ENCODE measurements at places on chromosomes 4 and X.

DNA sequence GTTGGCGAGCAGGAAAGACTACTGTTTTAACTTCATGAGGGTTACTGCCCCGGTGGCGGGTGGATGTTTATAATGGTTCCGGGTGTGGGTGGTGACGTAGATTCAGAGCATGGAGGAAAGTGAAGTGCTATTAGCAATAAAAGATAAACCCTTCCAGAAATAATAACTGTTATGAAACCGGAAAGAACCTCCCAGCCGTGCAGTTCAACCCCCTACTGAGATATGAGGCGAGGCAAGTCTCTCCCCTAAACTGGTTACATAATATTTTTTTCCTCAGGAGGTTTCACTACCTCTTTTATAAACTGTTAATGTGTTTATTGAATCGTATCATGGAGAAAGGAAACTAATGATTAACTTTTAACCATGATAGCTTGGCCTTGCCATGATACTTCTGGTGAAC lies 33.9 kb upstream of the STIM2 start:
- DNase-seq: no peak

DNA sequence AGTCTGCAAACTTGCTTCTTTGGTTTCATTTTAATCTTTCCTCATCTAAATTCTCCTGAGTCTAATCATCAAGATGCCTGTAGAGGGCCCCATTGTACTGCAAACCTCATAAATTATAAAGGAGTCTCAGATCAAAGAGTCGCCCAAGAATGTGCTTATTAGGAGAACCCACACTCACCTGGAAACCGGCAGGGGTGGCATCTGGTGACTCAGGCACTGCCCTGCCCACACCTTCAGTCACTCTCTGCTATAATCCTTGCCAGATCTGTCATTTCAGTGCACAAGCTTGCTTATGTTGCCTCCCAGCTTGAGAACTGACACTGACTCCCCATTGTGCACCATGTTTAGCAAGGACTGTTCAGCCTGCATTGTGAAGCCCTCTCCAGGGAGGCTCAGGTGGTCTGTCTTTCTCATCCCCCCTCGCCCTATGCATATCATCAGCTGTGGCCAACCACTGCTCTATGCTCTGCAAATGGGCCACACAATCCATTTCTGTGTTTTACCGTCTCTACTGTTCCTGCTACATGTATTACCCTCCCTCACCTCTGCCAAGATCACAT lies 12.4 kb downstream of the EPGN start:
- DNase-seq: no peak

DNA sequence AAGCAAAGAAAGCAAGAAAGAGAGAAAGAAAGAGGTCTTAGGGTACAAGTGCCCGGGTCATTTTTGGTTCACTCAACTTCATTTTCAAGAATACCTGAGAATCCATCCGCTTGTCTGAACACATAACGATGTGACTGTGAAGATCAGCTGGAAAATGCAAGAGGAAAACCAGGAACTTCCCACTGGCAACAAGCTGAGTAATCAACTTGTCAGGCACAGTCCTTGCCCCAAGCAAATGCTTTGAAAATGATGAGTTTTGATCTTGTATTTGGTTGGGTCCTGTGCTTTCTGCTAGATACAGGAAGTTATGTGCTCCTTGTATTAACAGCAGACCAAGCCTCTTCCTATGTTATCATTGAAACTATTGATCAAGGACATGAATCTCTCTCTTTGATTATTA lies 239.1 kb downstream of the ASMT start:
- no peak for DNase-seq

GRCh38 chr4:67712000-67712625 lies 11.2 kb upstream of the UBA6 start:
- DNase-seq: no peak

DNA sequence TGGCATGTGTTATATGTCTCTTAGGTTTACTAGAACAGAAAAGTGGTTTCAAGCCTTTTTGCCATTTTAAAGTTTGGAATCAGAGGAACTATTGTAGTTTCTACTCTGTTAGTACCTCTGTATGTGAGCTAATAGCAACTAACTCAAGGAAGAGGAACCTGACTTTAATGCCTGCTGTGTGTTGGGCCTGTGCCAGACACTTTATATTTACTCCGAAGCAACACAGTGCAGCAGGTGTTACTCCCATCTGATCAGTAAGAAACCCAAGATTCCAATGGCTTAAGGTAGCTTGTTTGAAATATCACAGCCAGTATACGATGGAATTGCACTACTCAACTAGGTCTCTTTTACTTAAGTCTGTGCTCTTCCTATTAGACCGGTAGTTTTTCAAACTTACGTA lies 79.2 kb downstream of the USP9X start:
- no peak for DNase-seq

DNA sequence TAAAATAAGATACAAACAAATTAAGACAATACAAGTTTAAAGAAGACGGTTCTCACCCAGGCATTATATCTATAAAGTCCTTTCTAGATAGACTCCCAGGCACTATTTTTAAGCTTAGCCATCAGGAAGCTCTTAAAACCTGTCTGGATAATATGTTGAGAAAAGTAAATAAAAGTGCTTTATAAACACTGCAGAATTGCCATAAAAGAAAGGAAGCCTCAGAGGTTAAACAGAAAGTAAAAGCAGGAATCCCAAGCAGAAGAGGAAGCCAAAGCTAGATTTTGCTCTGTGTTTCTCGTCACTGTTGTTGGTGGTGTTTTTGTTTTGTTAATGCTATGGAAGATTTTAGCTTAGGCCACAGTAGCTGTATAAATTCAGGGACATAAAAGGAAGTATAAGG lies 1267.3 kb downstream of the PCDH19 start:
- DNase-seq: no peak

- DNase-seq: no peak
Measured at GRCh38 chr4:99642725-99643489, 14.7 kb downstream of the C4orf54 start.

- DNase-seq: no peak
Measured at GRCh38 chr4:189374176-189374575, 566.5 kb upstream of the FRG1 start.

- no peak for DNase-seq
Measured at GRCh38 chr4:18366892-18367291, 345.3 kb upstream of the LCORL start.

GRCh38 chr4:2829933-2830451 lies 13.7 kb upstream of the ADD1 start:
- DNase-seq: no peak

GRCh38 chrX:24025741-24026403 lies 1.1 kb downstream of the KLHL15 start:
- DNase-seq: no peak

- DNase-seq: no peak
Measured at GRCh38 chrX:78024349-78025059, 55.1 kb upstream of the PGAM4 start.

GRCh38 chr4:109588176-109588575 lies 28.1 kb downstream of the MCUB start:
- DNase-seq: no peak

GRCh38 chrX:136878423-136878822 lies 2.1 kb downstream of the RBMX start:
- DNase-seq: no peak

GRCh38 chr4:83993774-83994173 lies 457.9 kb downstream of the GPAT3 start:
- no peak for DNase-seq

DNA sequence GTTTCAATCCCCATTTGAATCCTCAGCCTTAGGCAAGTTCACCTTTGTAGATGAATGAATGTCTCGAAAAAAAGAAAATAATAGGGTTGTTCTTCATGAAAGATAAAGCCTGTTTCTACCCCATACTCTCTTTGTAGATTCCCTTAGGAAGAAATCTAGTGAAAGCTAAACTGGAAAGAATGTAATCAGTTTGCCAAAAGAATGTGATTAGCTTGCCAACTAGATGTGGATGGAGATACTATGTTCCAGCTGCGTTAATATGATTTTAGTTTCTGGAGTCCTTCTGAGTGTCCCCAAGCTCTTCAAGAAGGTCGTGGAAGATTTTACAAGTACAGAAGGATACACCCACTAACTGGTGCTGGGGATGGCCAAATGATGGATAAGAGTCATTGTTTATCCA lies 162.3 kb upstream of the EDNRA start:
- DNase-seq: no peak

DNA sequence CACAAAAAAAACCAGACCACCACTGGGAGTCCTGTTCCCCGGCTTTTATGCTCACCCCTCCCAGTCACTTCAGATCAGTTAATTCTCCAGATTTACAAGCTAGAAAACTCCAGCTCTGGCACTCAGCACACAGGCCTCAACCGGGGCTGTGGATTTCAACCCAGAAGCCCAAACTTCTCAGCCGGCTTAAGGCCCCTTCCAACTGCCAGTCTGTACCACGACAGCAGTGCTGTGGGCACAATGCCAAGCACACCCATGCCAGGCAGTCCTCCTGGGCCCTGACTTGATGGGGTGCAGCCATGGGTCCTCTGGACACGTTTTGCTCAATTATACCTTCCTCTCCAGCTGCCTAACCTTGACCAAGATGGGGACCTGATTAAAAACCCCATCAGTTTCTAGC lies 12.2 kb downstream of the SOD3 start:
- no peak for DNase-seq

GRCh38 chr4:124321364-124321763 lies 391.2 kb downstream of the ANKRD50 start:
- DNase-seq: no peak

GRCh38 chr4:138736362-138736761 lies 279.2 kb upstream of the NOCT start:
- no peak for DNase-seq

DNA sequence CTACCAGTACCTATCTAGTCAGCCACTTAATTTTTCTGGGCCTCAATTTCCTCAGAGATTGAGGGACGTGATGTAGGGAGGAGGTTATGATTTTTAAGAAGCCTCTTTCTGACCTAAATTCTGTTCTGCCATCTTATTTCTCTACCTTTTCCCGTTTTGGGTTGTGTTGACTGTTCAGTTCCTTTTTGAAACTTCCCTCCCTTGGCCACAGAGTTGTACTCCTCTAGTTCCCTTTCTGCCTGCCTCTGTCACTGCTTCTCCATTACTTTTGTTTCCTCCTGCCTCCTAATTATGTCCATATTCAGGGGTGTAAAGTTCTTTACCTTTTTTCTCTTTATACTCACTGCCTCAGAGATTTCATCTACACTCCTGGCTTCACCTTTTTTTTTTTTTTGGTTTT lies 25.4 kb downstream of the CLCN5 start:
- DNase-seq: no peak

DNA sequence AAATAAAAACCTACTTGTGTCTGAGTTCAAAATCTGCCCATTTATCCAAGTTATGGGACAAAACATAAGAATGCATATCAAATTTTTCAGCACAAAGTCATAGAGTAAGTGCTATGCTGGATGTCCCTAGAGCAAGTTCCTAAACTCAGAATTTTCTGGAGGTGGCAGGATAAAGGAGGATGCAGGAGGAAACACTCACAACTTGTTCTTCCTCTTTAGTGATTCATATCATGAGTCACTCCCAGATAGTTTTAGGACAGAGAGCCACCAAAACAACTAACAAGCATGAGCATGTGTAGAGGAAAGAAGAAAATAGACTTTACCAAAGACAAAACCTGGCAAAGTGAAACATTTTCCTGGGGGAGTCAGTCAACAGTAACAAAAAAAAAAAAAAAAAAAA lies 302.7 kb downstream of the KCTD8 start:
- DNase-seq: no peak

DNA sequence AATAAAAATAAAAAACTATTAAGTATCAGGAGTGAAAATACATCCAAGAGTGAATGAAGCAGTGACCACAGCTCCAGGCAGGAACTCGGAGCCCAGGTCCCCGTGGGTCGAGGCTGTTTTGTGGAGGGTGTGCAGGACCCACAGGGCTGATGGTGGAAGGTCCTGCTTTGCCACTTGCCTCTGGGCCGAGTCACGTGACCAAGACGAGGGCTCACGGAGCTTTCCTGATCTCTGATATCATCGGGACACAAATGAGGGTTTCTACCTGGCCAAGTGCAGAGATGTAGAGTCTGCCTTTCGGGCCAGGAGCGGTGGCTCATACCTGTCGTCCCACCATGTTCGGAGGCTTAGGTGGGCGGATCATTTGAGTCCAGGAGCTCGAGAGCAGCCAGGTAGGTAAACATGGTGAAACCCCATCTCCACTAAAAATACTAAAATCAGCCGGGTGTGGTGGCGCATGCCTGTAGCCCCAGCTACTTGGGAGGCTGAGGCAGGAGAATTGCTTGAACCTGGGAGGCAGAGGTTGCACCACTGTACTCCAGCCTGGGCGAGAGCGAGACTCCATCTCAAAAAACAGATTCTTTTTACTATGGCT lies 7.2 kb downstream of the SLC25A6 start:
- DNase-seq: no peak

DNA sequence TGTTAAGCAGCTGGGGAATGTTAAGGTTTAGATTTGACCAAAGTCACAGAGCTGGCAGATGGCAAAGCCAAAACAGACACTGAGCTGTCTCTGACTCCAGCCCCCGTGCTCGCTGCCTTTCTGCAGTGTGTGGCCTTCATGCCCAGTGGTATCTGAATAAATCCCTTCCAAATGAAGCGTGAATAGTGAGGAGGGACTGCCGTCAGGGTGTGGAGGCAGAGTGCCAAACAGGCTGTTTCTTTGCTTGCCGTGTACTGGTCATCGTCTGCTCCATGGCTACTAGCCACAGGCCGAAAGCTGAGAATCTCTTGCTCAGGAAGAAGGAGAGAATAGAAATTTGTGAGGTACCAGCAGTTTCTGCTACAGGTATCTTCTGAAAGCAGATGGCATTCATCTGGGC lies 19.7 kb downstream of the PRIMPOL start:
- no peak for DNase-seq

GRCh38 chrX:123906557-123907316 lies 46.9 kb downstream of the XIAP start:
- DNase-seq: no peak

GRCh38 chrX:134727363-134727762 lies 69.1 kb upstream of the PLAC1 start:
- no peak for DNase-seq

GRCh38 chrX:19007868-19008267 lies 24.0 kb upstream of the PHKA2 start:
- DNase-seq: no peak

DNA sequence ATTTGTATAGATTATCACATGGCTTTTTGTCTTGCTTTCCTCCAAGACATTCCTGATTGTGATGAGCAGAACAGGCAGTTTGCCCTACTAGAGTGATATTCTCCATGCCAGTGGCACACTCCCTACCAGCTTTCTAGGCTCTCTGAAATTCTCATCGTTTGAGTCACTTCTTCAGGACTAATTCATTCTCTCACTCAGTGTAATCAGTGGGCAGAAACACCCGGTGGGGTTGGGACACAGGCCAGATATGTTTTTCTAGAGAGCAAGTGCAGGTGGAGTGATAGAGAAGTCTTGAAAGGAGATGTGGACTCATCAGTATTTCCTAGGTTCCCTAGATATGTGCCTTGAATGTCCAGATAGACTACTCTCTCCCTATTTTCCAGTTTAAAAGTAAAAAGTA lies 13.1 kb downstream of the RAB33A start:
- DNase-seq: no peak

GRCh38 chr4:62670514-62670913 lies 1470.4 kb downstream of the ADGRL3 start:
- no peak for DNase-seq

GRCh38 chr4:139950568-139950967 lies 203.4 kb downstream of the MAML3 start:
- no peak for DNase-seq
